ENCODE measurements at places on chromosomes 6 and 20.

GRCh38 chr6:93684339-93684738, 265.0 kb upstream of the EPHA7 start:
- DNase-seq, result no peak

DNA sequence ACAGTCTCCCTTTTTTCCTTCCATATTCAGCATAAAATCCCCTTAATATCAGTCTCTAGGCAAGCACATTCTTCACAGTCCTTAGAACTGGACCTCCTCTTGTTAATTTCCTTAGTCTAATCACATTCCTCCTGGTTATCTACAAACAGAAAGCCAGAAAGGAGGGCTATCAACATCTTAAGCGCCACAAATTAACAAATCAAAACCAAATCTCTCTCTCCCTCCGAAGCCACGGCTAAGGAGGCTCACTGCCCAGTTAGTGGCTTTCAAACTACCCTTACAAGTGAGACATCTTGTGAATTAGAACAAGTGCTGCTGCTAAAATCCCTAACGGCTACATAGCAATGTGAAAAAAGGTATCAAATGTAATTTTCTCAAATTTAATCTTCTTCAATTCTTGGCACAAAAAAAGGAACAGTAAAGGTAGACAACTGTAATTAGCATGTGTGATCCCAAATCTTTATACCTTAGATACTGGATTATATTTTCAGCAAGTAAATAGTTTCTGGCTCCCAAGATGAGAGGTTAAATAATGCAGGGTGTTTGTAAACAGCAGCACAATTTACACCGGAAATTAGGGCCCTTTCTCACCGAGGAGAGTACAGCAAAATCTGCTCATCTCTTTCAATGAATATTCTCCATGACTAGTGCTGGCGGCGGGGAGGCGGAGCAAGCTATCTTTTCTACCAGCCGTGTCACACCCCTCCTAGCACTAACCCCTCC, 1.4 kb upstream of the TRIM39 start:
- DNase-seq, result no peak

GRCh38 chr6:15246666-15247499, 1.0 kb downstream of the JARID2 start:
- no peak for DNase-seq

DNA sequence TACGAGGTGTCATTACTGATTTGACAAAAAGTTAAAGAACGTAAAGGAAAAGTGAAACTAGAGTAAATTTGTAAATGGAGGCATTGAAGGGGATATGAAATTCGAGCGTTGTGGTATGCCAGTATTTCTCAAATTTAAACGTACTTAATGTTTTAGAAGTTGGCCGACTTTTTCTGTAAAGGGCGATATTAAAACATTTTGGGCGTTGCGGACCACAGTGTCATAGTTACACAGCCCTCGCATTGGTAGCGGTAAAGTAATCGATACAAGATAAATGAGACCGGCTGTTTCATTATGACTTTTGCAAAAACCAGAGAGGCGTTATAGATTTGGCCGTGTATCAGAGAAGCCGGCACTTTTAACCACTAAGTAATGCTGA, 39.6 kb downstream of the OR2B2 start:
- DNase-seq, result peak; percentile 71

GRCh38 chr20:51404297-51405060, 138.0 kb downstream of the NFATC2 start:
- no peak for DNase-seq

GRCh38 chr20:48158014-48158413, 372.7 kb upstream of the SULF2 start:
- DNase-seq, result no peak

DNA sequence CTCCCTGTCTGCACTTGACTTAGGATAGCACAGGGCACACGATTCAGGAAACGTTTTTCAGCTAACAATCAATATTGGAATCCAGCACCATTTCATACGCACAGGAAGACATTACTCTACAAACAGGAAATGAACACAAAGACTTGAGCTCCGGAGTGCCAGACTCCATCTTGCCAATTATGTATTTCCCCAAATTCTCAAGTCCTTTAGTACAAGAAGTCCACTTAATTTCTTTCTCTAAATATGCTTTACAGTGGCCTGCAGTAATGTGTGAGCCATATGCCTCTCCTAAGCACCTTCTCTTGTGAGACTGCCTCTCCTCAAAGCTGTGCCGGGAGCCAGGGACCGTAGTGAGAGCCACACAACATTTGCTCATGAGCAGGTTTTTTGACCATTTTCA, 168.2 kb downstream of the THBS2 start:
- DNase-seq, result no peak

- DNase-seq, result no peak
These were observed 26.9 kb upstream of the STXBP5 start for GRCh38 chr6:147177286-147177685.

DNA sequence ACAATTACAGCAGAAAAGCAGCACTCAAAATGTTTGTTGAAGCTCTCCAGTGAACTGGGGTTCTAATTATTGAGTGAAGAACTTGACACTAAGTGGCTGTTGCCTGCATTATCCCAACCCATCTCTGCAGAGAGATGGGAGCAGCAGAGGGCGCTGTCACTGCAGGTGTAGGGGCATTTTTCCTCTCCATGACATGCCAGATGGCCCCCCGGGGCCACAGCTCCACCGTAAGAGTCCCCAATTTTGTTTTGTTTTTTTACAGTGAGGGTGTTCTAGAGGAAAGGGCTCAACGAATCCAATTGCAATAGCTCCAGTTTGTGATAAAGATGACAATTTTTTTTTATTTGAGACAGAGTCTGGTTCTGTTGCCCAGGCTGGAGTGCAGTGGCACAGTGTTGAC, 1.9 kb upstream of the FUCA2 start:
- DNase-seq, result peak; percentile 82

DNA sequence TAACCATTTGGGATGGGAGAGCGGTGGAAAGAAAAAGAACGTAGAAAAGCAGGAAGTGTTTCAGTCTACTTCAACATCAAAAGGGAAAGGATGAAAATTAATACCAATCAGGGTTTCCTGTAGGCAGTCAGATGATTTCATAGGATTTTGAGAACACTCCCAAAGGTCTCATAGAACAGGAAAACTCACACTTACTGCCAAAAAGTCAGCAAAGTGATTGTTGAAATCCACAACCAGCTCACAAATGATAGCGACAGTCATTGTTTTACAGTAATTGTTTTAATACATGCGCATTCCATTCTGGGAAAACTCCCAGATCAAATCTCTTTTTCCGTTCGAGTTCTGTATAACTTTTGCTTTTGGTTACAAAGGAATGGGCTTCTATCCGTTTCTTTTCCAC, 5.3 kb upstream of the CNKSR3 start:
- DNase-seq, result no peak

- no peak for DNase-seq
These were observed 245.9 kb downstream of the FARS2 start for GRCh38 chr6:5507131-5507681.

GRCh38 chr20:14055127-14055742, 59.9 kb downstream of the MACROD2 start:
- peak; percentile 77 for DNase-seq

- DNase-seq, result no peak
These were observed 43.8 kb downstream of the ERMARD start for GRCh38 chr6:169795196-169795595.

DNA sequence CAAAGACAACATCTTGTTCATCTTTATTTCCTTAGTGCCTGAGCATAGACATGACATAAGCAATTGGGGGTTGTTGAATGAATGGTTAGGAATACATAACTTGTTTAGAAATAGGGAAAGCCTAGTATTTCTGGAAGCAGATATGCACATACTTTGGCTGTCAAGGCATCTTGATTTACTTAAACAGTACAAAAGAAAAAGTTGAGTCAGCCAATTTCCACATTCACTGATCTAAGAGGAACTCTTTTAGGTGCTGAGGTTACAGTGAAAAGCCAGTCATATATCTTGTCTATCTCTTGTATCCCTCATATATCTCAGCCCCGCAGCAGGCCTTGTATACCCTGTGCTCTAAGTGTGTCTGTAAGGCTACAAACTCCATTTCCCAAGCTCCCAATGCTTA, 11.6 kb downstream of the ZKSCAN4 start:
- DNase-seq, result no peak

DNA sequence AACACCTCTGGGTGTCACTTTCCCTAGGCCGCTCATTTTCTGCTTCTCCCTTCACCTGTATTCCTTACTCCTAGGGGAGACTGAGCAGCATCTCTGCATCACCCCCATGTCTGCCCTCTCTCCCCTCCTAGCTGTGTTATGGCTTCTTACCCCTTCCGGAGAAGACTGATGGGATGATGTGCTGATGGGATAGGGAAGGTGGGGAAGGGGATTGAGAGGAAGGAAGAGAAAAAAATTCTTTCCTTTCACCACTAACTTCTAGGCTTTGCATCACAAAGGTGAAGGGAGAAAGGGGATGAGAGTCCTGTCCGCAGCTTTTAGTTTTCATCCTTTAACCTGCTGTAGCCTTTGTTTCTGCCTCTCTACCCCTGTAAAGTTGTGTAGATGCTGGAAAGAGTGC, 26.7 kb downstream of the AKAP7 start:
- DNase-seq, result no peak

DNA sequence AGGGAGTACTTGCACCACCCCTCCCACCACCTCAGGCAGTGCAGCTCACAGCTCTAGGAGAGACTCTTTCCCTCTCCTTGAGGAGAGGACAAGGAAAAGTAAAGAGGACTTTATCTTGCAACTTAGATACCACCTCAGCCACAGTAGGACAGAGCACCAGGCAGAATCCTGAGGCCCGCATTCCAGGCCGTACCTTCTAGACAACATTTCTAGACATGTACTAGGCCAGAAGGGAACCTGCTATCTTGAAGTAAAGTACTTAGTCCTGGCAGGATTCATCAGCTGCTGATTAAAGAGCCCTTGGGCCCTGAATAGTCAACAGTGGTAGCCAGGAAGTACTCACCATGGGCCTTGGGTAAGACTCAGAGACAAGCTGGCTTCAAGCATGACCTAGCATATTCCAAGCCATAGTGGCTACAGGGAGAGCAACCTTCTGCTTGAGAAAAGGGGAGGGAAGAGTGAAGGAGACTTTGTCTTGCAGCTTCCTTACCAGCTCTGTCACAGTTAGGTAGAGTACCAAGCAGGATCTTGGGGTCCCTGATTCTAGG, 384.4 kb upstream of the RNF217 start:
- no peak for DNase-seq

DNA sequence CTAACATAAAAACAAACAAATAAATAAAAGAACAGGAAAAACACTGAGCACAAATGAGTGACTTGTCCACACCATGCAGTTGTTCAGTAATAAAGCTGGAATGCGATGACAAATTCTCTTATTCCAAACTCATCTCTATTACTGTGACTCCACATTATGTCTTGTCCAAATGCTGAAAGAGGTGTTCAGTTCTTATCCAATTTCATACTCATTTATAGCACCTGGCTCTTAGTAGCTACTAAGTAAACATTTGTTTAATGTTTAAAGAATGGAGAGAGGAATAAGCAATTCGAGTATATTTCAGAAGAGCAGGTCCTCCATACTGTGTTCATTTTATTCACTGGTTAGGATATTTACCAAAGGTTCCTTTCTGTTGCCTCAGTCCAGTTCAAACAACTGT, 439.0 kb upstream of the JAG1 start:
- DNase-seq, result no peak

DNA sequence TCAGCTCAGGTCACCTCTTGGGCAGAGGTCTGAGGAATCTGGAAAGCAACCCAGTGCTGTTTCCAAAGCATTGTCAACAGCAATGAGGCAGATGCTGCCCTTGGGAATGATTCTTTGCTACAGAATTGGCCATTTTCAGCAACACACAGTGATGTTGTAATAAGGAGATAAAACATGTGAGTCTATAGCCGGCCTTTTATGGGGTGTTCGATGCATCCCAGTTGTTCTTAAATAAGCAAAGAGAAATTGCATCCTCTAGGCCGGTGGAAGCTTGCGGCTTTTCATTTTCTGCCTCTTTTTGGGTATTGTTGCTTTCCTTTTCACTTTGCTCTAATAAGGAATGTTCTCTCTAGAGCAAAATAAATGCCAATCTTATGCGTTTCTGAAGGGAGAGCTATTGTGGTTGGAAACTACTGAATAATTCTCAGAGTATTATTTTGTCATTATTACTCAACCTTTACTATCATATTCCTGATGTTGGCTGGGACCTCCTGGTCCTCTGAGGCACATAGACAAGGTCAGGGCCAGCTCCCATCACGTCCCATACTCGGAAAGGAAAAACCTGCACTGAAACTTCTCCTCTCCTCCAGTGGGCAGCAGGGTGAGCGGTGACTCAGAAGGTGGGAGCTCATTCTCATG, 214.2 kb downstream of the CDH26 start:
- no peak for DNase-seq

DNA sequence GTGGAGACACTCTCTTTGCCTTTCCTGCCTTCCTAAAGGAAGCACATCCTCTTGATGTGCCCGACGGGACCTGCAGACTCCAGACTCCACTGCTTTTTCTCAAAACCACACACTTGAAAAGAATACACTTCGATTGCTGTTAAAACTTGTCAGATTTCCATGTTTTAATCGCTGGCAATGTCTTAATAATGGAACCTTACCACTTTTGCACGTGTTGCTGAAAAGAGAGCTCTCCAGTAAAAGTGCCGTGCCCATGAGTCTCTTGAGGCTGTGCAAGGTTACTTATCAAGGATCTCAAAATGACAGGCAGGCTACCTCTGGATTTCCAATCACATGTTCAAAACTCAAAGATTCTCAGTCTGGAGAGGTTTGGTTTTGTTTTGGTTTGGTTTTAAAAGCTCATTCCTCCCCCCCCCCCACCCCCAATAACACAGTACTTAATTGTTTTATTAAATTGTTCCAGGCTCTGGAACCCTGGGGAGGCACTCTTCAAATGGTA, 12.0 kb upstream of the TFAP2A start:
- no peak for DNase-seq

DNA sequence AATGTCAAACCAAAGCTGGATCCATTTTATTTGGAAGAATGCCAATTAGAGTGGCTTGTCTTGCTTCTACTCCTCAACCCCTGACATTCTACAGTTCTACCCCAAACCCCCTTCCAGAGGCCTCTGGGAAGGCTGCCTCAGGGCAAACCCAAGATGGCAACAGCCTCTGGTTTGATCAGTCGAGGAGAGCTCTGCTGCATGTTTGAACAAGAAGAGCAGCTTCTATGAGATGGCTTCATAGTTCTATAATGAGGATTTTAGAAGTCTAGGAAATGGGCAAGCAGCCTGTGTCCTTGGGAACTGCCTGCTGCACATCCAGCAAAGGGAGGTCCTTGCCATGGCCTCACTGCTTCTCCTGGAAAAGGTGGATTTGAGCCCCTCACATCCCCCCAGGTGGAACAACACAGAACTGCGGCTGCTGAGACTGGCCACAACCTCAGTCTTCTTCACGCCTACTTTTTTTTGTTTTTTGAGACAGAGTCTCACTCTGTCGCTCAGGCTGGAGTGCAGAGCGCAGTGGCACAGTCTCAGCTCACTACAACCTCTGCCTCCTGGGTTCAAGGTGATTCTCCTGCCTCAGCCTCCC, 37.9 kb downstream of the ZC3H12D start:
- DNase-seq, result no peak

All from NCI-H2227 treated with DMSO at 0.1 percent for 48 hours (cell line).